Stimulated activated CD8-positive, alpha-beta memory T cell treated with anti-CD3 and anti-CD28 coated beads, Interleukin-4, amount 100 ng/mL, for 1 hour (primary cell): ENCODE measurements at places on chromosomes 4 and X.

DNA sequence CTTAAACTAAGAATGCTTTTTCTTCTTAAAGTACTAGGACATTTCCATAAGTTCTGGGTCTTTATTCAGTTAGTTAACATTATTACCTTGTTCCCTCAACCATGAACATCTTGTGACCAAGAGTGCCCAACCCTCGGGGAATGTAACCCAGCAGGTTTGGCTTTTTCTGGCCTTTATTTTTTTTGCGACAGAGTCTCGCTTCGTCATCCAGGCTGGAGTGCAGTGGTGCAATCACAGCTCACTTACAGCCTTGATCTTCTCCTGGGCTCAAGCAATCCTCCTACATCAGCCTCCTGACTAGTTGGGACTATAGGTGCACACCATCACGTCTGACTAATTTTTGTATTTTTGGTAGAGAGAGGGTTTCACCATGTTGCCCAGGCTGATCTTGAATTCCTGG, 65.1 kb downstream of the USP11 start:
- no peak for DNase-seq

GRCh38 chr4:121656269-121656641, 40.5 kb downstream of the ANXA5 start:
- DNase-seq: no peak

GRCh38 chrX:148661035-148661434, 160.6 kb downstream of the AFF2 start:
- DNase-seq: no peak

GRCh38 chrX:119500061-119500800, 32.0 kb downstream of the SLC25A5 start:
- DNase-seq: no peak

GRCh38 chr4:74266081-74266480, 42.2 kb upstream of the EPGN start:
- no peak for DNase-seq
